Activated CD8-positive, alpha-beta memory T cell treated with anti-CD3 and anti-CD28 coated beads for 48 hours (primary cell): ENCODE measurements at places on chromosomes 6 and 20.

DNA sequence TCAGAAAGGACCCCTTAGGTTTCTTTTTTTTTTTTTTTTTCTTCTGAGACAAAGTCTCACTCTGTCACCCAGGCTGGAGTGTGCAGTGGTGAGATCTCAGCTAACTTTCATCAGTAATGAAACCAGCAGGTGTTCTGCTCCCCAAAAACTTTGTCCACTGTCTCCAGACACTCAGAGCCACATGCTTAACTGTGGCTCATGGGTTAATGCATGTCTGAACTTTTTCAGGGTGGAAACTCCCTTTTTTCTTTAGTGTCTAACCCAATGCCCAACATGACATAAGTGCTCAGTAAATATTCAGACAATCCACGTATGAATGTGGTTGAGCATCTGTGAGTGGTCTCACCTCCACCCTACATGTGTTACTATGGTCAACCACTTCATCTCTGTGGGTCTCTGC lies 45.4 kb downstream of the MYB start:
- no peak for DNase-seq

DNA sequence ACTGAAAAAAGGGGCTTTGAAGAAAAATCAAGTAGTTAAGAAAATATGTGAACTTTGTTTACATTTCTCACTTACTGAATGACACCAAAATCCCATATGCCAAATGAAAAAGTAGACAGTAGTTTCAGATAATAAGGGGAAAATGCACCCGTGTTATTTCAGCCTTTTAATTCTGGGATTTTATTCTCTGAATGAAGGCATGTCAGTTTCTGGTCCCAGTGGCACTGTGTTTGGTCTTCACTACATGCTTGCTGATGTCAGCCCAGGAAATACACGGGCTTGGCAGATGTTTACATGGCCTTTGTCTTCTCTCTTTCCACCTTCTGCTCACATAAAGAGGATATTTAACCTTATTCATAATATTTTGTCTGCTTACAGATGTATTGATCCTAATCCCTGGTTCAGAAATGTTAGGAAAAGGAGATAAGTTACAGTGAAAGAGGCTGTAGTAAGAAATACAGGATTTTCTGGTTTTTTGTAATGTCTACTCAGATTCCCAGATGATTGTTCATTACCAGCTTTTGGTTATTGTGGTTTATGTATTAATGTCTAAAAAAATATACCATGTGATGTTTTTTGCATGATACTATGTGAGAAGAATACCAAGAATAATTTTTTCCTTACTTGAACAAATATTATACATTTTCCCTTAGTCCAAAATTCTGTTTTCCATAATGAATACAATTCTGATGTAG lies 27.7 kb downstream of the DSE start:
- no peak for DNase-seq

DNA sequence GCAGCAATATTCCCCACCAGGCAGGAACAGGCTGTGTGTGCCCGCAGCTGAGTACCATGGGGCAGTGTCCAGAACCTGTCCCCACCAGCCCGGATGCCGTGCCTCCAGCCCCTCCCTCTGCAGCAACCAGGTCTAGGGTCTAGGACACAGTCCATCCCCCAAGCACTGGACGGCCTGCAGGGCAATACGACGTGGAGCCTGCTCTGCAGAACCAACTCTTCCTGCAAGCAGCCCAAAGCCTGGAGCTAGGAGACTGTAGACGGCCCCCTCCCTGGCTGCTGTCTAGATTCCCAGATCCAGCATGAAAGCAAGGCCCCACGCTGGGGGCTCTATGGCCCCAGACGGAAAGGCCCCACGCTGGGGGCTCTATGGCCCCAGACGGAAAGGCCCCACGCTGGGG lies 128.2 kb upstream of the AFDN start:
- DNase-seq, result no peak

DNA sequence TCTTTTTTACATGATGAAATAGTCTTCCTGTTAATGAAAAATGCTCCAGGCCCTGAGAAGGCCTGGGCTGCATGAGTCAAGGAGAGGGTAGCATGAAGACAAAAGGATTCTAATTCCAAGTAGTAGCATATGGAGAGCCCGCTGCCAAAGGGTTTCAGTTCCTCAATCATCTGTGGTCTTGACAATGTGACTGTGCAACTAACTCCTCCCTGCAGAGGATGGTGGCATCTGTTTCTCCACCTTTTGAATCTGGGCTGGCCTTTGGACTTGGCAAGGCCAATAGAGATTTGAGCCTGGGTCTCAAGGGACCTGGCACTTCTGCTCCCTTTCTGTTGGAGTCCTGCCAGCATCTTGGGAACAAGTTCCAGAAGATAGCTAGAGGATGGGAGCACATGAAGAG lies 35.1 kb upstream of the ANKEF1 start:
- no peak for DNase-seq

DNA sequence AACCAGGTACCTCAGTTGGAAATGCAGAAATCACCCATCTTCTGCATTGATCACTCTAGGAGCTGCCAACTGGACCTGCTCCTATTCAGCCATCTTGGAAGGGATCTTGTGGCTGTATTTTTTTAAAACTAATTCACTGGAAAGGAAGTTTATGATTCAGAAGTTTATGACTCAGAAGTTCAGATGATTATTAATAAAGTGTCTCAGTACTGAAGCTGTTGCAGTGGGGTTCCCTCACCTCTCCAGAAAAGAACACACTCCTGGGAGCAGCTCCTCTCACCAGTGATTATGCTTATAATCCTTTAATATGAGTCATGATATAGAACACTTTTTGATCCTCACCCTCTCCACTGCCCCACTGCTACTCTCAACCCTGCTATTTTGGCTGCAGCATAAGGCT lies 291.2 kb upstream of the HS3ST5 start:
- no peak for DNase-seq

DNA sequence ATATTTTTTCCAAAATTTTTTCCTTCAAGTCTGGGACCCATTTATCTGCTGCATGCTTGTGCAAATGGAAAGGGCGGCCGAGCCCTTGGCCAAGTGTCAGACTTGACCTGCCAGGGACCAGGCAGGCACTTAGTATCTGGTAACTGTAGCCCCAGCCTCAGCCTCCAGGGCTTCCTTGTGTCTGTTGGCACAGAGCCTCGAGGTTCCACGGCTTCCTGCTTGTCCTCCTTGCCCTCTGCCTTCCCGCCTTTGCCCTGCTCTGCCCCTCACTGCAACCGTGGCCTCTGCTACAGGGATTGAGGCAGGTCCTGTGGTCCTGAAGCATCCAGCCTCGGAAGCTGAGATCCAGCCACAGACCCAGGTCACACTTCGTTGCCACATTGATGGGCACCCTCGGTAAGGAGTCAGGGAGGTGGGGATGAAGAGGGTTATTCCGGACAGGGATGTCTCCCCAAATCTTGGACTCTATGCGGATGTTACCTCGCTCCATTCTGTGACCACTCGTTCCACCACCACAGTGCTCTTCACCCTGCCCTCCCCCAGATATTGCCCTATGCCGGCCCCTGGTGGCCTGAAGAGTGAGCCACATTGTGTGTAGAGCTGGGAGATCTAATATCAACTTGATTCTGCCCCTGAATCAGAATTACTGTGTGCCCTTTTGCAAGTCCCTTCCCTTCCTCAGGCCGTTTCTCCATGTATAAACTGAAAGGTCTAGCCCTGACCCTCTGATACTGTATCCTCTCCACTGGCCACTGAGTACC lies 41.5 kb upstream of the SRF start:
- DNase-seq, result no peak

DNA sequence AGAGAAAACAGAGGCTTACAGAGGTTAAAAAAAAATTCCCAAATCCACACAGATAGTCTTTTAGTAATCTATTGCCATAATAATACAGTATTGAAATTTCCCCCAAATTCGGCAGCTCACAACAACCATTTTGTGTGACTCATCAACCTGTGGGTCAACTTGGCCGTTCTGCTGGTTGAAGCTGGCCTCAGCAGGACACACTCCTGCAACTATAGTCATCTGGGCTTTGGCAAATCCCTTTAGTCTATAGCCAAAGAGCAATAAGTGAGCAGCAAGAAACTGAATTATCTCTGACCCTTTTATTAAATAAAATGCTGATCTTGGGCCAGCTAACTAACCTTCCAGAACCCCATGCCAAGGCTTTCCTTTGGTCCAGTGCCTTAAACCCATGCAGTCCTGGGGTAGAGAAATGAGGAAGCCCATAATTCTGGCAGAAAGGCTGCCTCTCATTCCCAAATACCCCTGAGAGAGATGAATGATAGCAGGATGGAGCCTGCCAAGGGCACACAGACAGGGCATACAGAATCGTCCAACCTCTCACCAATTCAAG lies 17.2 kb upstream of the SNAP25 start:
- no peak for DNase-seq

DNA sequence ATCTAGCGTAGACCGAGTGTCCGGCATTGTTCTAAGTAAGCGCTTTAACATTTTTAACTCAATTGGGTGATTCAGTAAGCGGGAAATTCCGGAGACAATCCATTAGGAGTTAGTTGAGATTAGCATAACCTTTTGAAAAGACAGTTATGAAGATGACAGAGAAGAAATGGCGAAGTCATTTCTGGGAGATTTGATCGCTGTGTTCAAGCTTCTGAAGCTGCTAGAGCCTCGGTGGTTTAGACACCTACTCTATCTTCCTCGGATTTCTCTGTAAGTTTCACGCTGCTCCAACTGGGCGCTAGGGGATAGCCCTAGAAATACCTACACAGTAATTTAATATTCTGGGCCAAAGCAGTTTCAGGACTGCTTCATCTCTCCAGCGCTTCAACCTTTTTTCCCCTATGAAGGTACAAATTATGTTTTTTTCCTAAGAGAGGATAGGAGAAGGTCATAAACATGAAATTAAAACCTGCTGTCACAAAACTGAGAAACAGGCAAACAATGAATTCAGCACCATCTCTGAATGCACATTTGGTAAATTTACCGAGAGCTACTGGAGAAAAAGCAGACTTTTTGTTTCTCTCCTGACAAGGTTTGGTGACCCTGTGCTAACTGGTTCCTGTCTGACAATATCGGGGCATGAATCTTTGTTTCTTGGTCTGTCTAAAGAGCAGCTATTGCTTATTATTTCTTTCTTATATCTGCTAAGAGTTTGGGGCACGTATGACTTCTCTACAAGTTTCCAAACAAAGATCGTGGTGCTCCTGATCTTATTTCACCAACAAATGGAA lies 22.4 kb downstream of the ZNF311 start:
- DNase-seq, result no peak

- DNase-seq, result no peak
Observed at GRCh38 chr6:12113190-12113577, 101.1 kb downstream of the HIVEP1 start.
